Stimulated activated CD8-positive, alpha-beta memory T cell treated with anti-CD3 and anti-CD28 coated beads, Interleukin-4, amount 100 ng/mL, for 24 hours (primary cell): ENCODE measurements at places on chromosomes 2 and 18.

DNA sequence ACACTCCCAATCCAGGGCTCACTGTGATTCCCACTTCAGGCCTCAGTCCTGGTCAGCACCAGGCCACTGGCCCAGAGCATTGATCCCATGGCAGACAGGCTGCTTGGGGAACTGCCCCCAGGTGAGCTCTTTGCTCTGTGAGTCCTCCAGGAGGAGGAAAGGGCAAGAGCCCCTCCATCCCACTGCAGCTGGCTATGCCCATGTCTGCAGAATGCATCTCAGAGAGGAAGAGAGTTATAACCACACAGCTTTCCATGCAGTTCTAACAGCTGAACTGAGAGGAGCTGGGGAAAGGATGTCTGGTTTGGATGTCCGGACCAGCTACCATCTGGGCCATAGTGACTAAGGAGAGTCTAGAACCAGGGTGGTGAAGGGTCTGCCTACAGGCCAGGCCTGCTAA lies 230.3 kb downstream of the DYSF start:
- DNase-seq: no peak

GRCh38 chr2:129768485-129769184 lies 210.8 kb upstream of the RAB6C start:
- DNase-seq: no peak

GRCh38 chr2:29806461-29806860 lies 114.9 kb downstream of the ALK start:
- DNase-seq: no peak

- DNase-seq: no peak
Observed at GRCh38 chr2:30149513-30149912, 2.7 kb downstream of the YPEL5 start.

DNA sequence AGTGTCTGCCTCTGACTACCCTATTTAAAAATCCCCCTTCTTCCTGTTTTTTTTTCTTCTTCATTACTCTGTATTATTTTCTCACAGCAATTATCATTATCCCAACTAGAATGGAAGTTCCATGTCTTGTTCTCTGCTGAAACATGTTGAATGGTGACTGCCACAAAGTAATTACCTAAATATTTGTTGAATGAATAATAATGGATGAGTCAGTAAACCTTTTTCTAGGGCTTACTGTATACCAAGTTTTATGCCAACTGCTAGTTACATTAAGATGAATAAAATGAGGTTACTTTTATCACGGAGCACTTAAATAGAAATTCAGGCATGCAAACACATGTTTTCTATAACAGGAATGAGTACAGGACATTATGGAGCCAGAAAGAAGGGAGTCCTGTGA lies 490.6 kb downstream of the THSD7B start:
- DNase-seq: no peak

GRCh38 chr2:39623917-39624316 lies 41.8 kb upstream of the TMEM178A start:
- DNase-seq: no peak

DNA sequence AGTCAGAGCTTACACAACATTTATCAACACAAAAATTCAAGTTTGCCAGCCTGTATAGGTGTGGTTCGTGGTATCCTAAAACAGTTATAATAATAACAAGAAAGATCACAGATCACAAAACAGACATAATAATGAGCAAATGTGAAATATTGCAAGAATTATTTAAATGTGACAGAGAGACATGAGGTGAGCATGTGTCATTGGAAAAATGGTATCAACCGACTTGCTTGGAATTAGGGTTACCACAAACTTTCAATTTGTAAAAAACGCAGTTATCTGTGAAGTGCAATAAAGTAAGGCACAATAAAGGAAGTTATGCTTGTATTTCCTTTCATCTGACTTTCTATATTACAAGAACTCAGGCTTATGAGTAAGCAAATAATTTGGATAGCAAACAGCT lies 116.8 kb downstream of the IKZF2 start:
- no peak for DNase-seq

DNA sequence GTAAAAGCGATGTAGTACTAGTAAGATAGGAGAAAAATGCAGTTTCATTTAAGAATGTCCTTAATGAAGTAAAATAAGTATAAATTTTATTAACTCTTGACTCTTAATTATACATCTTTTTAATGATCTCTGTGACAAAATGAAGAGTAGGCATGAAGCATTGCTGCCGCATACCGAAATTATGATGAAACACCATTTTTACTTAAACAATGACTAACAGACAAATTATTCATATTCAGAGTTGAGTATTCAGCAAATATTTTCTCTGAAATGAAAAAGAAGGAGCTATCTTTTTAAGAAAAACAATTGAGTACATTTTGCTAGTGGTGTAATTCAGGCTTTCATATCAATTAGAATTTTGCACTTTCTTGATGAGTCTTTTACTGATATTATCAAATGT lies 150.6 kb upstream of the DOCK10 start:
- DNase-seq: no peak

DNA sequence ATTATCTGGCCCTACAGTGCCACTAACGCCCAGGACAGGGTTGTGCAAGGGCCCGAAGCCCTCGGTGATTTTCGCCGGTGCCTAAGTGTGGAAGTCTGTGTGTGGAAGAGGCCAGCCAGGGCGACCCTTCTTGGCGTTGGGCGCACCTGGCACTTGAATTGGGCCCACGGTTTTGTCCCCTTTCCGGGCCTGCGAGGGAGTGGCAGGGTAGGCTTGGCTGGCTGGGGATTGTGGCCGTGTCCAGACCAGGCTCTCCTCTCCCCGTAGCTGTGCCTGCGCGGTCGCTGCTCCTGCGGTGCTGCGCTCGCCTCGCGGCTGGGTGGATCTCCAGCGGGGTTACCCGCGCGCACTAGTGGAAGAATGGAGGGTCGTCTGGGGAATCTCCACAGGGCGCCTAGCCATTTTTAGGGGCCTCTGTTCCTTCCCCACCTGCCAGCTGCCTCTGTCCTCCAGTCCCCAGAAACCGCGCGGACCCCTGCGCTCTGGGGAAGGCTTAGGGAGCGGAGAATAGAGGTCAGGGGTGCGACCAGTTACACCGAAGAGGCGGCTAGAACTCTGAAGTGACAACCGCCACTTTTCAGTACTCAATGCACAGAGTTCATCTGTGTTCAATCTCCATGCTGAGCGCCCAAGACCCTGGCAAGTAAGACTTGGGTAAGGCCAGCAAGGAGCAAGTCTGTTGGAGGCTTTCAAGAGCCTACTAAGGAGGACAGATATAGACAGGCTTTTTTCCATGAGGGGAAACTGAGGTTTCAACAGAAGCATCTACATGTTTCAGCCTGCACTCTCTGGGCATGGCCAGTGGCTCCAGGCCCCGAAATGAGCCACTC lies 16.0 kb downstream of the EVX2 start:
- no peak for DNase-seq

DNA sequence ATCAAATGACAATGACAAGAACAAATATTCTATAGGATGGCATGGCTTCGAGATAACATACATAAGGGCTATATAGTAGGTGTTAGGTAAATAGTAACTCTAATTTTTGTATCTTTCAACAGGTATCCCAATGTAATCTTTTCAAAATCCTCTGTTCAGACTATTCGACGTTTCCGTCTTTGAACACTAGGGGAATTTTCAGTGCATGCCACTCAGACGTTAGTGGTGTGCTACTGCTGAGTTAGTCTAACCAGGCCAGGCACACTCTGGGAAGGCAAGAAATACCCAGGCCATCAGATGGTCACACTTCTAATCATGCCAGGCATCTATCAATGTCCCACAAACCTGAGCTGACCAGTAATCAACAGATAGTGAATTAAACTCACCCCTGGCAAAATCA lies 14.6 kb upstream of the CREG2 start:
- no peak for DNase-seq

DNA sequence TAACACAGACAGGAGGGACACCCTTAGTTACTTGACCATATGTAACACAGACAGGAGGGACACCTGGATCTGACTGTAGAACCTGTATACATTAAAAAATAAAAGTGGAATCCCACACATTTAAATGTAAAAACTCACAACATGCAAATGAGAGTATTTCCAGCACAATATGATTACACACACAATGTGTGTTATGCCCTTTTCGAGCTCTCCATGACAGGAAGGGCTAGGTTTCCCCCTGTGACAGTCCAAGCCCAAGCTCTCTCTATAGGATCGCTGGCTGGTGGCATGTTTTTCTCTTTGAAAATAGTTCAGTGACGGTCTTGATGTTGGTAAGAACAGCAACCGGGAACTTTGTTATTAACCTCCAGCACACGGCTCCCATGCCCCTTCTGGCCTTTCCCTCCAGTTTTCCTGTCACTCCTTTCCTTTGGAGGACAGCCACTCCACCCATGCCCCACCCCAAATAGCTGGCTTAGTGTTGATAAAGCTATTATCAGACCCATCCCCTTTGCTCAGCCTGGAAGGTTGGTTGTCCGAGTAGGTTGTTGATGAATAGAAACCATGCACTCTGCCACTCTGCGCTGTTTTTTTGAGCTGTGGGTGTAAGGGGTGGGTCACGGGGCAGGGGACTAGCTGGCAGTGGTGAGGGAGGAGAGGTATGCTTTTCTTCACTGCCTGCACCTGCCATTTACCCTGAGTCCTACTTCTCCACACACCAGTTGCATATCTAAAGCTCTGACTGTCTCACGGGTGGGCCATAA lies 2.7 kb downstream of the RASGRP3 start:
- DNase-seq: no peak

GRCh38 chr2:143571747-143572146 lies 442.5 kb downstream of the ARHGAP15 start:
- no peak for DNase-seq

DNA sequence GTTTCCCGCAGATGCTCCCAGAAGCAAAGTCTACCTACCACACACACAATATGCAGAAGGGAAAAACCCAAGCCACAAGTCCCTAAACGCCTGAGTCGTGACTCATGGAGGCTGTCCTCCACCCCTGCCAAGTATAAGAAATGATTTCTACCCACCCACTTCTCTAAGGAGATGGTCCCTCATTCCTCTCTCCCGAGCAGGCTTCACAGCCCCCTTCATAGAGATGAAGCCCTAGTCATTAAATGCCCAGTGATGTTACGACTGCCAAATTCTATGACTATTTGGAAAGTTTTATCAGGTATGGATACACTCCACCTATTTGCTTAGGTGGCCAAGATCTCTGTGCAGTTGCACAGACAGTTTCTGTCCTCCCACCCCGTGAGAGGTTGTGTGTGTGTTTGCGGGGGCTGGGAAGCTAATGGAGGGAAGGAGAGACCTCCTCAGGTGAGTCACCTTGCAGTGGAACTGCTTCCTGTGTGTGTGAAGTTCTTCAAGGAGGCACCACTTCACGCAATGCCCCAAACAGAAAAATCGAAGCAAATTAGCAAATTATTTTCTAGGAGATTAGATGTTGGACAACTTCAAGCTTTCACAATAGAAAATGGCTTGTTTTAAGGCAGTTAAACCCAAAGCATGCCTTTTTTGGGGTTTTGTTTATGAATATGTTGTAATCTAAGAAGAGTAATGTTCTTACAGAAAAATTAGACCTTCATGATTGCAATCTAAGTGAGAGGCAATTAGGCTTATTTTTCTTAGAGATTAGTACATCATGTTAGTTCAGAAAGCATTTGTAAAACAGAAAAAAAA lies 175.2 kb downstream of the TGIF1 start:
- peak; percentile 42 for DNase-seq

DNA sequence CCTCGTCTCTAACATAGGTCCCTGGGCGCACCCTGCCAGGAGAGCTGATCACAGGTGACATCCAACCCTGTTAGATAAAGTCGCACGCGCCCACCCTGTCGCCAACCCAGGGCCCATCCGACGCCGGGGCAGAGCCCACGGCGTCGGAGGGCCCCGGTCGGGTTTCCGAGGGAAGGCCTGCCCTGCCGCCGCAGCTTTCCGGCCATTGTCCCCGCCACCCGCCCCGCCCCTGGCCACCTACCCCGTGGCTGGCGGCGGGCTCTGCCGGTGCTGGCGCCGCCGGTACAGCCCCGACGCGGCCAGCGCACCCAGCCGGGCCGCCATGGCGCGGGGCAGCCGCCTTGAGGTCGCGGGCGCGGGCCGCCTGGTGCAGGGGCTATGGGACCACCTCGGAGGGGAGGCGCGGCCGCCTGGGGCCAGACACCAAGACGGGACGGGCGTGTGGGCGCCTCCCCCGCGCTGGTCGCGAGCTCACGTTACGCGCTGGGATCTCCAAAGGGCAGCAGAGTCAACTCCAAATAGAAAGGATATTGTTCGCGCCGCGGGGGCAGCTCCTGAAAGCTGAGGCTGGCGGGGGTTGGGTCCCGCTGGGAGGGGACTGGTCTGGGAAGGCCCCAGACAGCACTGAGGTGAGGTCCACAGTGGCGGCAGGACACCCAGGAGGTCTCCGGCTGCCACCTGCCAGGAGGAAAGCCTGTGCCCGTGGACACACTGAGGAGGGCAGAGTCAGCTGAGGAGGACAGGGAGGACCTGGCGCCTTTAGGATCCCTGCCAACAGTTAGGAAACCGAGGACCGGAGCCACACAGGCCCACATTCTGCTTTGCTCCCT lies 11.1 kb downstream of the LIMS2 start:
- no peak for DNase-seq

DNA sequence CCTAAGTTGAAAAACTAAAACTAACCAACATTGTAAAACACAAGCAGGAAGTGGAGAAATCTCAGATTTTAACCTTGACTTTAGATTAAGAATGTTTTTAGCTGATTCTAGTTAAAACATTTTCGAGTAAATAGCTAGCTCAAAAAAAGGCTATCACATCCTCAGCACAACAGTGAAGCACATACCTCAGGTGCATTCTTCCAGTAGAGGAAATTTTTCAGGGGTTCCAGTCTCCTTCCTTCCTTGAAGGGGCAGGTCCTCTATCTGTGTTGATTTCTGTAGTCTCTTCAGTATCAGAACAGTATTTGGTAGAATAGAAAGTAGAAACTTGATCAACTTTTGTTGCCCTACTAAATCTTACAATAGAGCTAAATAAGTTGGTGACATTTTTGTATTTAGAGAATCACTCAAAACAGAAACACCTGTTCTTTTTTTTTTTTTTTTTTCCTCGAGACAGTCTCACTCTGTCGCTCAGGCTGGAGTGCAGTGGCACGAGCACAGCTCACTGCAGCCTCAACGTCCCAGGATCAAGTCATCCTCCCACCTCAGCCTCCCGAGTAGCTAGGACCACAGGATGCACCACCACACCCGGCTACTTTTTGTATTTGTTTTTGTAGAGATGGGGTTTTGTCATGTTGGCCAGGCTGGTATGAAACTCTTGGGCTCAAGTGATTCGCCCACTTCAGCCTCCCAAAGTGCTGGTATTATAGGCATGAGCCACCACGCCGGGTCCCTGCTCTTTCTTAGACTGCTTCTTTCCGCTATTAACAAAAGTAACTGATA lies 6.9 kb upstream of the GPR155 start:
- no peak for DNase-seq
